ENCODE measurements at places on chromosomes 3 and 15.
A peak's percentile ranks its signal among the peaks of the same experiment; 100 is the strongest.

DNA sequence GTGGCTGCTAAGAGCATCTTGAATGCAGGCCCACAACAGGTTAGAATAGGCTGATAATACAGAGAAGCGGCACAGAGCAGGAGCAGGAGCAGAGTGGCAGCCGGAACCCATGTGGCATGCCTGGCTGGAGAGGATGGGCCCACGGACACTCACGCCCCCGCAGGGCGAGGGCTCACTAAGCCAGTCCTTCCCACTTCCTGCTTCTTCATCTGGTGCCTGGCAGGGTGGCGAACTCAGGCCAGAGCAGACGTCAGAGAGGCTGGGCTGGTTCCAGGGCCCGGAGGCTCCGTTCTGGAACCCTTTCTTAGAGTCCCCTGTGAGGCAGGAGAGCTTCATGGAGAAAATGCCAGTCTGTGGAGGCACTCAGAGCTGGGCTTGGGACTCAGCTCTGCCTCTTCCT is 195.1 kb downstream of the NTRK3 start:
- DNase-seq: no peak

- DNase-seq: no peak
Observed at GRCh38 chr3:34275811-34276210, 477.4 kb downstream of the PDCD6IP start.

DNA sequence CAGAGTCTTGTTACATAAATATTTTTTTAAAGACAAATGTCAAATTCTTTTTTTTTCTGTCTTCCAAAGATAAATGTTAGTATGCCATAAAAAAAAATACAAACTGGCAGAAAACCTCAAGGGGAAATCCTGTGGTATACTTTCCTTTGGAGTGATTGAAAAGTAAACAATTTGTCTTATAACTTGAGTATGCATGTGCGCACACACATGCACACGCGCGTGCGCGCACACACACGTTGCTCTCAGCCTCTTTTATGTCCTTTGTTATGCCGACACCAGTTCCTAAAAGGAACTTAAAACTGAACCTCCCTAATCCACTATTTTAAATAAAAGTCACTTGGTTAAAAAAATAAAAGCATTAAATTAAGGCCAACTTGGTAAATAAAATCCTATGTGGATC is 58.1 kb downstream of the TGFBR2 start:
- no peak for DNase-seq

DNA sequence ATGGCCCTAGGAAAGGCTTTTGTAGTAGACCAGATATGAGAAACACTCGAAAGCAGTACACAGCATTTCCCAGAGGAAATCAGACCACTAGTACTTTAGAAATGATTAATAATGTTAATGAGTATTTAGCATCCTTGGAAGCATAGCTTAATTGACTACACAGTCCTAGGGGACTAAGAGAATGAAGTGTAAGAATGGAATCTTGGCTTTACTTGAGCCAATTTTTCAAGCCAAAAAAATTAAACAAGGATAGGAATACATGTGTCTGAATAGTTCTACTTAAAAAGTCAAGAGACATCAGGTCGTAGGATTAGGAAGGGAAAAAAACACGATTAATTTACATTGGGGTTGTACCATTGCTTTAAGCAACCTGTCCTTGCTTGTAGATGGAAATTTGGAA is 38.2 kb downstream of the DPPA2 start:
- no peak for DNase-seq

- no peak for DNase-seq
Observed at GRCh38 chr3:184470551-184470950, 90.7 kb downstream of the CHRD start.

- DNase-seq: no peak
Observed at GRCh38 chr3:101146946-101147345, 153.7 kb upstream of the ABI3BP start.

DNA sequence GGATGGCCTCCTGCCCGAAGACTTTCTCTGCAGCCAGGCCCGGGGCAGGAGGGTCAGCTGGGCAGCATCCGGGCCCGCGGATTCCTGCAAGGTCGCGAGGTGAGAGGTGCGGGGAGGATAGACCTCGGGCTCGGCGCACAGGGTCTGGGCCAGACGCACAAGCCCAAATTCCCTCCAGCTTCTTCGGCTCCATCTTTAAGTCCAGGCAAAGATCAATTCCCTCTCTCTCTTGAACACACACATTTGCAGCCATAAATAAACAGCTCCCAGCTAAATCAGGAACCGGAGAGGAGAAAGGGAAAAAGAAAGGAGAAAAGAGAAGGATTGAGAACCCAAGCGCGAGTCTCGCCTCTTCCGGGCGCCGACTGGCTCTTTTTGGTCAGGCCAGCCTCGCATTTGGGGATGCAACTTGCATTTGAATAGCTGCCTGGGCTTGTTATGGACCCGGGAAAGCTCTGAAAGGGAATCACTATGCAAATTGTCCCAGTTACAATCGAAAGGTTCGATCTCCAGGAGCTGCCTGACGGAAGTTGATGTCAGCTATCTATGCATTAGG is 14.5 kb upstream of the ONECUT1 start:
- DNase-seq: no peak

DNA sequence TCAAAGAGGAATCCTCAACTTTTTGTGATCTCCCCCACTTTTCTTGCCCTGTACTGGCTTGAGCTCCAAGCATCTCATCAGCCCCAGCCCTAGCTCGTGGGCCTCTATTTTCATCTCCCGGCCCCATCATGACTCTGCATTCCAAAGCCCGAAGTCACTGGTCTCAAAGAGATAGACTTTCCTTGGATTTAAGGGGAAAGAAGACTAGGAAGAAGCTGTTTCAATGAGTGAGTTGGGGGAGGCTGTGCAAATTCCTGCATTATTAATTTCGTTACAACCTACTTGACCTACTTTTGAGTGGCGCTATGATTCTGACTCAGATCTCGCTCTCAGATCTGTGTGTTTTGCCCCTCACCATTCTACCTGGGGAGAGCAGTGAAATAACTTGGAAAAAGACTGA is 266.6 kb upstream of the TBL1XR1 start:
- DNase-seq: no peak

DNA sequence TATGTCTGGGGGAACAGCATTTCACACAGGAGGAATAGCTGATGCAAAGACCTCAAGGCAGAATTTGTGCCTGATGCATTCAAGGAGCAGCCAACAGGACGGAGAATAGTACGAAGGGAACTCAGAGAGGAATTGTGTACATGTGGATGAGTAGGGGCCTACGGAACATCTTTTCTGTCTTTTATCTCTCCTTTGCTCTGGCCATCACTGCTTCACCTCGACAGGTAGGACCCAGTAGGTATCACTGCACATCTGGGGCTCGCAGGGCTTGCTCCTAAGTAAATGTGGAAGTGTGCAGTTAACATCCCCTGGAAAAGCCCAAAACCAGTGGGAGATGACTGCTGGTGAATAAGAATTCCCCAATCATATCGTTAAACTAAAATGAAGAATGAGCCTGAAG is 56.4 kb upstream of the POU1F1 start:
- no peak for DNase-seq

DNA sequence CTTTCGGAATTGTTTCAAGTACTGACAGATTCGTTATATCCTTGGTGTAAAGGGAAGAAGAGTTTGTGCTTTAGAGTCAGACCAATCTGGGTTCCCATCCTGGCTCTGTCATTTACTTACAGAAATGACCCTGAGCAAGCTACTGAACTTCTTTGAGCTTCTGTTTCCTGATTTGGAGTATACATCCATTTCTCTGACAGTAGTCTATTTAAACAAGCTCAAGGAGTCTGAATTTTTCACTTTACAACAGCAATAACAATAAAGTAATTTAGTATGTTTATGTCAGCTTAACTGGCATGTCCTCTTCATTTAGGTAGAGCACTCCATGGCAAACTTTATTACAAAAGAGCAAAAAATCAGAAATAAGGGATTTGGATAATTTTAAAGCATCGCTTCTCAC is 27.8 kb downstream of the FAM98B start:
- no peak for DNase-seq

DNA sequence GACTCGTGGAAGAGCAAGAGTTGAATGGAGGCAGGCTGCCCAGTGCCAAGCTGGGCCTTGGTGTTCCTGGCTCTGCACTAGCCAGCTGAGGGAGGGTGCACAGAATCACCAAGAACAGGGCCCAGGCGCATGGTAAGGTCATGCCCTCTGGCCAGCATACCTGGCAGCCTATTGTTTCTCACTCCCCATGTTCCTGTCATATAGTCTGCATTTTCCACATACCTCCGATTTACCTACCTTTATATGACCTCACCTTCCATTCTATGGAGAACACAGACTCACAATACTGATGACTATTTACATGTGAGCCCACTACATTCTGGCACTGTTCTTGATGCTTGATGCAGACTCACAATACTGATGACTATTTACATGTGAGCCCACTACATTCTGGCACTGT is 5.4 kb downstream of the CLEC3B start:
- no peak for DNase-seq

DNA sequence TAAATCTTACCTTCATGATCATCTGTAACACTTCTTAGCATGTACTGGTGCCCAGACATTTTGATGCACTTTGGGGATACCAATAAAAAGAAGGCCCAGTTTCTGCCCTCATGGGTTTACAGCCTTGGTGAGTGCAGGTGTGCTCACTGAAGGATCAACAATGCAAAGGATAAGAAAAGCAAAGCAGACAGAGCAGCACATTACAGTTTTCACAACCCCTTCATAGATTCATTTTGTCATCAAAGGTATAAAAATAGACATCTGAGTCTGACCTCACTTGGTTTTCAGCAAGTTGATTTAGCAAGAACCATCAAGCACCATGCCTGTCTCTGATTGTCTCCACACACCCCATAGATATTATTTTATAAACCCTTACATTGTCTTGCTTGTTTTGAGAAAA is 77.6 kb downstream of the BFSP2 start:
- no peak for DNase-seq

GRCh38 chr3:147411815-147412241 is 2.7 kb downstream of the ZIC1 start:
- DNase-seq: no peak

DNA sequence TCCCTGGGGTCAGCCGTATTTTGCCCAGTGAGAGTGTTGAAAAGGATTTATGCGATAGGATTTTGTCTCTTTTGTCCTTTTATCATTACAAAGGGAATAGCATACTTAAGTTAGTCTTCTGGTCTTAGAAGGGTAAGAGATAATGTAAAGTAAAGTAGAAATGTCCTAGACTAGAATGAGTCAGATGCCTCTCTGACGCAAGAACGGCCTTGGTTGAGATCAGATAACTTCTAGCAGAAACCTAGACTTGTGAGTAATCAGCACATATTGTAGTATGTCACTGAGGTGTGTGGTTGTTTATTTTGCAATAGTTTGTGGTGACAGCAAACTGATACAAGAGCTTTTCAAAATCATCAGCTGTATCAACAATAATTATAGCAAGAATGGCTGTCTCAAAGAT is 866.1 kb downstream of the NSUN3 start:
- peak; percentile 73 for DNase-seq

GRCh38 chr3:34807611-34808010 is 831.7 kb upstream of the ARPP21 start:
- DNase-seq: no peak

GRCh38 chr3:34683851-34684250 is 885.4 kb downstream of the PDCD6IP start:
- DNase-seq: no peak

DNA sequence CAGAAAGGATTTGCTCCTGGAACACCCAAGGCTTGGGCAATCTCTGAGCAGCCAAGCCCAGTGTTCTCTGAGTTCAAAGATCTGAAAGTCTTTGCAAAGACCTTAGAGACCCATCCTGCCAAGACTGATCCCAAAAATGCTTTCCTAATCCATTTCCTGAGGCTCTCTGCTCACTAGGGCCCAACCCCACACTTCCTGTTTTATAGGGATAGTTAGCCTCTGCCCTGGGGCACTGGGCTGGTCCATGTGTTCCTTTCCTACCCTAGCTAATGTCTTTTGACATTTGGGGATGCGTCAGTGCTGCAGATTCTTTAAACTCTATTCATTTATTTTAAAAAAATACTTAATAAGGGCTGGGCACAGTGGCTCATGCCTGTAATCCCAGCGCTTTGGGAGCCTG is 372.7 kb downstream of the ROBO2 start:
- no peak for DNase-seq

DNA sequence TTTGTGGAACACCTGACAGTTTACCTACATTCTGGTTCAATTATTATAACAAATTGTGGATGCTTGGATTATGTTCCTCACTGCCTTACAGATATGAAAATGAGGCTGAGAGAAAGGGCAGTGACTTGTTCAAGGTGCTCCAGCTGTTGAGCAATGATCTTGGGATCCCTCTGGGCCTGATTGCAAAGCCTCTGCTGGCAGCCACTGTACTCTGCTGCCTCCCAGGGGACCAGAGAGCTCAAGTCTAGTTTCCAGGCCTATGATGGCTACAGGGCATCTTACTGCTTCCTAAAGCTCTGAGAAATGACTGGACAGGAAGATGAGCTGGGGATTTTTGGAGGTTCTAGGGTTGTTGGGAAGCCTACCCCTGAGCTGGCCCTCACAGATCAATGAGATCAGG is 2.3 kb upstream of the SHC4 start:
- no peak for DNase-seq

DNA sequence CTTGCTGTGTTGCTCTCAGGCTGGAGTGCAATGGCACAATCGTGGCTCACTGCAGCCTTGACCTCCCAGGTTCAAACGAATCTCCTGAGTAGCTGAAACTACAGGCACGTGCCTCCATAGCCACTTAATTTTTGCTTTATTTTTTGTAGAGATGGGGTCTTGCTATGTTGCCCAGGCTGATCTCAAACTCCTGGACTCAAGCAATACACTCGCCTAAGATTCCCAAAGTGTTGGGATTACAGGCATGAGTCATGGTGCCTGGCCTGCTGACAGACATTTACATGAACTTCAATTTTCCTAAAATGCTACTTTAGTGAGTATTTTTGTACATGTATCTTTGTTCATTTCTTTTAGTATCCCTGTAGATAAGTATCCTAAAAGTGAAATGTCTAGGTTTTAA is 132.3 kb downstream of the SUCLG2 start:
- DNase-seq: no peak

GRCh38 chr3:45437383-45437782 is 49.0 kb downstream of the LARS2 start:
- no peak for DNase-seq

GRCh38 chr3:189258261-189258660 is 86.5 kb downstream of the TPRG1 start:
- no peak for DNase-seq

DNA sequence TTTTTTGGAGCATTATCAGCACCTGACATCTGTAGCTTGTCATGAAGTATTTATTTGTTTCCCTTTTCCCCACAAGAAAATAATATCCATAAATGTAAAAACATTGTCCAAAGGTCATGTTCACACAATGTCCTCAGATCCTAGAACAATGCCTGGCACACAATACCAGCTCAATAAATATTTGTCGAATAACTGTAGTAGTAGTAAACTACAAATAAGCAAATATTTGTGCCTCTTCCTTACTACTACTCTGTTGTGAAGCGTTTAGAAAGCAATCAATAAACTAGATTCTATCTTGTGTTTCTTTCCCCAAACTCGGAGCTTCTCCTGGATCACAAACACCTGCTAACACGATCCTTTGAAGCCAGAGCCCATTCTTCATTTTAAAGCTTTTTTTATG is 459.6 kb upstream of the NECTIN3 start:
- no peak for DNase-seq

GRCh38 chr3:45227071-45227820 is 1.2 kb upstream of the TMEM158 start:
- DNase-seq: no peak

GRCh38 chr15:22930782-22931484 is 49.2 kb downstream of the CYFIP1 start:
- no peak for DNase-seq

All from RWPE2 (cell line).